ENCODE measurements at places on chromosomes 5 and 9. TPM values are rescaled to one million over a fixed set of nuclear protein-coding genes. Genes with fewer than 3 reads are reported as not detected.

Gene HMCN2
- under 0.01 TPM for total RNA-seq

Gene B4GALT1
- 24.1 TPM for total RNA-seq

Gene FOXD4L3
- total RNA-seq, result not detected

Gene SARDH
- 9.0 TPM for total RNA-seq

Gene RPL37
- total RNA-seq, result 3,168 TPM

Gene CCL27
- not detected for total RNA-seq

Gene GRM6
- not detected for total RNA-seq

Gene ADAMTS2
- 27.0 TPM for total RNA-seq

Gene PAEP
- total RNA-seq, result not detected

Gene AQP3
- 9.0 TPM for total RNA-seq

Gene EIF4E1B
- total RNA-seq, result not detected

All from fibroblast of lung (primary cell).